ENCODE measurements at places on chromosomes 2 and 18.

- DNase-seq: peak; percentile 22
Measured at GRCh38 chr2:19764998-19765397, 136.8 kb downstream of the TTC32 start.

- DNase-seq: no peak
Measured at GRCh38 chr2:67528320-67528719, 131.2 kb downstream of the ETAA1 start.

DNA sequence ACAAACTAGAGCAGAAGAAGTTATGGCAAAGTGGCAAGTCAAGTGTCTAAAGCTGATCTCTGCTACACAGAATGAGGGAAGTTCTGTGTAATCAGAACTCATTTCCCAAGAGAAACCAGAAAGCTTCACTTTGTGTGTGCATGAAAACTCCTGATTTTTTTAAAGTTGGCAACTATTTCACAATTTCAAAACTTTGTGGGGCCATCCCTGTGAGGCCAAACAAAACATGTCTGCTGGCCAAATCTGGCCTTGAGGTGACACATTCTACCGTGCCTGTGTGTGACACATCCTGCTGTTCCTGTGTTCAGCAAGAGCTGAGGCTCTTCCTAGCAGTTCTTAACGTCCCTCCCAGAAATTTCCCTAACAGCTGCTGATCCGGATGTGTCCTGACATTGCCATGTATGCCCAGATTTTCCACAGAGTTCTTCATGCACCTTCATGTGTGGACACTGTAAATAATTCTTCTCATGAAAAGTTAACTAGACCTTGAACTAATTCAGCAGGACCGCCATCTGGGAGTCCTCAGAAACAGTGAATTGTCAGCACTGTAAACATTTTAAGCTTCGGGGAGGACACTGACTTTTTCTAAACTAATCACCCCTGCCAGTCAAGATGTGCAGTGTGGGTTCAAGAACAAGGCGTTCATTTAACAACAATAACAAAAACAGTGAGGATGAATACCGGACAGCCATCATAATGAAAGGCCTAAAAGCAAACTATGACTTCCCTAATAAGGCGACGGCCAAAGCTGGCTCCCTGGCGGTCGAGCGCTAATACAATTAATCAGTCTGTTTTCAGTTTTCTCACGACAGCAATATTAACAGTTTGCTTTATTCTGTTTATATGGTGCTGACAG, 99.0 kb downstream of the PLEKHM3 start:
- peak; percentile 72 for DNase-seq

DNA sequence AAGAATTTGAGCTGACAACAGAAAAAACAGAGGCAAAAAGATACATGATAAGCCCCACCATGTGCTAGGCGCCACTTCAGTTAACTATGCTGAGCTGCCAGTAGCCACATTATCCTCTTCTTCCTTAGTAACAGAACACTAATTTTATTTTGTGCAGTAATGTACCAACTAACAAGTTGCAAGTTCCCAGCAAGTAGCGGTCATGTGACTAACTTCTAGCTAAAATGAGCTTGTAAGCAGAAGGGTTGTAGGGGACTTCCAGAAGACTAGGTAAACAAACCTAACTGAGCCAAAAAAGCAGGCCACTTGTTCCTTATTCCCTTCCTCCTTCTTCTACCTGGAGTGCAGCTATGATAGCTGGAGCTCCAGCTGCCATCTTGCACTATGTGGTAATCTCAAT, 75.5 kb downstream of the DTNB start:
- no peak for DNase-seq

DNA sequence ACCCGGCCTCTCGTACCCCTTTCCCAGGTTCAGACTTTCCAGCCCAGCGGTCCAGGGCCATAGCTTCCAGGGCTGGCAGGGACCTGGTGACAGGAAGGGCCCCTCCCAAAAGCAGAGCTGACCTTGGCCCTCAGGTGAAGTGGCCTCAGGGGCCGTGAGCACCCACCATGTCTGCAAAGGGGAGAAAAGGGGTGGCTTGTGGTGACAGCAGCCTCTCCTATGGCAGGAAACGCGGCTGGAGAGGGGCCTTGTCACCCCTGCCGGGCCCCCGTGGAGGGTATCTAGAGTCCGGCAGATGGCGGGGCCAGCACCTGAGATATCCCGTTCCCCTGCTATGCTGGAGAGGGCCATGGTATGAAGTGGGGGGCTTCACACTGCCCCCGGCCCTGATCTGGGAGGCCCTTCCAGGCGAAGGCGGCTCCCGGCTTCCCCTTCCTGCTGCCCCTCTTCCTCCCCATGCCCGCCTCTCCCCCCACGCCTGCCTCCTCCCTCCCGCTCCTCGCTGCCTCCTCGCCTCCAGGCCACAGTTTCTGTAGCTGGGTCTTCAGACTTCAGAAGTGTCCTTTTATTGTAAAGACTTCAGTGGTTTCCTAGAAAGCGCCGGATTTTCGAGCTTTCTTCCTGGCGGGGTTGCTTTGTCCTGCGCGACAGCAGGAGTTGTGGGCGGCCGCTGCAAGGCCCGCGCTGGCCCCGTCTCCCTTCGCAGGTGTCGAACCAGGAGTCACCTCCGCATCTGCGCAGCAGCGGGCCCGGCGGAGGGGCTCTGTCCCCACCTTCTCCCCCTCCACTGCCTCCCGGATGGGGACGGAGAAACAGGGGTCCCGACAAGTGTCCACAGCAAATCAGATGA, 240.5 kb upstream of the MYT1L start:
- DNase-seq: no peak

DNA sequence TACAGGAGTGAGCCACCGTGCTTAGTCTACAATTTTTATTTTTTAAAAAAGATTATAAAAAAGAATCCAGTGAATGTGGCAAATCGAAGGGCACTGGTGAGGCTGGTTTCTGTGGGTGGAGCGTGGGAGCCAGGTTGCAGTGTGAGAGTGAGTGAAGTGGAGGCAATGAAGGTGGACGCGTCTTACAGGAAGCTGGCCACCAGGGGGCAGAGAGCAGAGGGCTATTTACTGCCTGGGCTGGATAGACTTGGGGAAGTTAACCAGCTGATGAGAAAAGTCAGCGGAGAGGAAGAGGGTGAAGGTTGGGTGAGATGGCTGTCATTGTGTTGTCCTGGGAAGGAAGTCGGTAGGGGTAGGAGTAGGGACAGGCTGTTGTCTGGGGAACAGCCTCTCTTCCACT, 6.8 kb downstream of the SCTR start:
- peak; percentile 40 for DNase-seq

DNA sequence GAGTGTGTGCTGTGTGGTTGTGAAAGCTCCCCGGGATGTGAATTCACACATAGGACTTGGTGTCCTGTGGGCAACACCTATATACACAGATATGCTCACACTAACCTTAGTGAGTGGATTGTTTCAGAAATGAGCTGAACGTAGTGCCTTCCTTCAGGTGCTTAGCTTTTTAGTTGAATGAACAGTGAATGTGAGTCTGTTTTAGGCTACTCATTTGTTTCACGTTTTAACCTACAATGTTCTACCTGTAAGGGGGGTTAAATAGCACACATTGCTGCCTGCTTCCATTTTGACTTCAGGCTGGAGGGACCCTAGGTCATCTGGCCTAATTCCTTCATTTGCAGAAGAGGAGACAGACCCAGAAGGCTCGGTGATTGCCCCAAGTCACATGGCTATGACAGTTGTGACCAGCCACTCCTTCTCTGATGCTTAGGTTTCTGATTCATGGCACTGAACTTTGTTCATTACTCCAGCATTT, 1.0 kb downstream of the PLEK start:
- no peak for DNase-seq

- DNase-seq: peak; percentile 64
Measured at GRCh38 chr18:79506191-79507075, 110.7 kb downstream of the NFATC1 start.

DNA sequence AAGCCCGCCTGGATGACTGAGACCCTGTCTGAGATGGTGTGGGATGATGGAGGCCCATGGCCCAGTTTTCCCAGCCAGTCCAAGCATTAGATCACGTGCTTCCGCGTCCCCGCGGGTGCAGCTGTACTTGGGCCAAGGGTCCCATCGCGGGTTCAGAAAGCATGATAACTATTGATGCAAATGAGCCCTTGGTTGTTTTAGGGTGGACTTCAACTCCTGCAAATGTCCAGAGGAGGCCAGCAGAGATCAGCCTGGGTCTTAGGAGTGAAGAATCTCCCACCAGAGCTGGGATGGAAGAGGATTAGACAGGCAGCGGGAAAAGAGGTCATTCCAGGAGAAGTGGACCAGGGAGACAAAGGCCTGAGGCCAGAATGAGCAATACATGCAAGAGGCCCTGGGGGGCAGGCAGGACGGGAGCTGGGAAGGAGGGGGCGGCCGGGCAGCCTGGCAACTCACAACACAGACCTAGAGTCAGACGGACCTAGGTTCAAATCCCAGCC, 89.9 kb upstream of the TMEM247 start:
- peak; percentile 30 for DNase-seq

GRCh38 chr18:46718501-46719341, 38.1 kb downstream of the ST8SIA5 start:
- DNase-seq: peak; percentile 33
